ENCODE measurements at places on chromosomes 11 and 22.

- no peaks in the 10 kb centered on the region for H3K27me3 ChIP-seq
- no peak for DNase-seq
- no peaks in the 10 kb centered on the region for H3K36me3 ChIP-seq
- H3K27ac ChIP-seq: no peak overlapping the region
- H3K4me1 ChIP-seq: peaks cover 9% of the 10 kb centered on the region
Observed at GRCh38 chr11:12725863-12726682, 51.9 kb downstream of the TEAD1 start.

DNA sequence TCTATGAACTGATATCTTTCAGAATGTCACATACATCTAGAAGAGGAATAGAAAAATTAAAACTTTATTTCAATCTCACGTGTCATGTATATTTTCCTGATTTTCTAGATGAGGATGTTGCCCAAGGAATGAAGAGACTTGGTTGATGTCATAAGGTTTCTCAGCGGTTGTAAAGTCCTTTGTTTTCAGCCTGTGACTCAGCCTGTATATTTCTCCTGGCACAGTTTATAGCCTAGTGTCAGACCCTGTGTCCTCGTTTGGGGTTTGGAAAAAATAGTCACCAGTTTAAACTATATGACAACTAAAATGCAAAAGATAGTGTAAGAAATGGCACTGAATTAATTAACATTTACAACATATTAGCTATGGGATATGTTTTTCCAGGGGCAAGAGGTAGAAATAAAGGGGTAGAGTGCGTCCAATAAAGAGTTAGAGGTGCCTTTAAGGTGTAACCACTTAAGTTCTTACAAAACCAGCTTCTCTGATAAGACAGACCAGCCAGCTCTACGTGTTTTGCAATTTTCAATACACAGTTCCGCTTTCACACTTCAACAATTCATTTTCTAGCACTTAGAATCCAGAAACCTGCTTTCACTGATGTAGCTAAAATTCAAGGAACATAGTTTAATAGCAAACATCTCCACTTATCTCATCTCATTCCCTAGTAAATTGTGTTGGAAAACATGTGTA is 1432.6 kb upstream of the TENM4 start:
- DNase-seq: no peak
- H3K36me3 ChIP-seq: no peaks in the 10 kb centered on the region
- H3K4me3 ChIP-seq: no peak overlapping the region
- no peaks in the 10 kb centered on the region for H3K27me3 ChIP-seq

DNA sequence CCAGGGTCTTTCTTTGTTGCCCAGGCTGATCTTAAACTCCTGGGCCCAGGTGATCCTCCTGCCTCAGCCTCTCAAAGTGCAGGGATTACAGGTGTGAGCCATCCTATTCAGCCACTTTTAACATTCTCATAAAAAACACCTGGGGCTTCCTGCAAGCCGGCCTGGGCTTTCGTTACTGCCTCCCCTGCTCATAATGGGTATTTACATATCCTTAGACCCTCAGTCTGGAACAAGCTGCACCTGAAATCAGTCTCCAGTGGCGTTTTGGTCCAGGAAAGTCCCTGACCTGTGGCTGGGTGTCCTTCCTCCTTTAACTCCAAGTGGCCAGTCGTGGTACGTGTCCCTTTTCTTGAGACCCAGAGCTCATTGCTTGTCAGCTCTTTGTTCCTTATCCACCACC is 320.7 kb downstream of the TMEM135 start:
- no peak overlapping the region for H3K4me3 ChIP-seq
- no peak overlapping the region for H3K27ac ChIP-seq
- H3K4me1 ChIP-seq: no peaks in the 10 kb centered on the region
- DNase-seq: no peak
- no peaks in the 10 kb centered on the region for H3K36me3 ChIP-seq

GRCh38 chr11:100963375-100963774 is 166.2 kb downstream of the PGR start:
- H3K36me3 ChIP-seq: no peaks in the 10 kb centered on the region
- no peak overlapping the region for H3K4me3 ChIP-seq
- DNase-seq: no peak

DNA sequence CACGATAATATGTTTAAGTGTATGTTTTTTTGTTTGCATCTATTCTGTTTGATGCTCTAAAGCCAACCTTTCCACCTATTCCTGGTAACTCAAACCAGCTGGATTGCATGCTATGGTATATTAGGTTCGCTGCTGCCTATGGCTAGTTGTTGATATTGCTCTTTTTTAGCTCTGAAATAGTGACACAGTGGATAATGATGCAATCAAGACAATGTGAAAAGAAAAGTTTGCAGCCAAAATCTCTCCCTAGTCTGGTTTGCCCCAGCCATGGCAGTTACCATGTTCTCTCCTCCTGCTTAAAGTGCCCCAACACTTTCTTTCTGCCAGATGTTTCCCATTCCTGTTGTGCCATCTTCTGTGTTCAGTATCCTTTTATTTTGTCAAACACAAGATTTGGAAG is 269.7 kb downstream of the DYNC2H1 start:
- no peaks in the 10 kb centered on the region for H3K27me3 ChIP-seq
- no peak for DNase-seq
- no peak overlapping the region for H3K27ac ChIP-seq
- H3K4me3 ChIP-seq: no peak overlapping the region
- H3K4me1 ChIP-seq: no peaks in the 10 kb centered on the region
- no peaks in the 10 kb centered on the region for H3K36me3 ChIP-seq

- no peaks in the 10 kb centered on the region for H3K27me3 ChIP-seq
- no peak for DNase-seq
- peaks cover 3% of the 10 kb centered on the region for H3K4me1 ChIP-seq
- no peak overlapping the region for H3K4me3 ChIP-seq
Observed at GRCh38 chr11:119350302-119350701, 3.8 kb upstream of the MFRP start.

DNA sequence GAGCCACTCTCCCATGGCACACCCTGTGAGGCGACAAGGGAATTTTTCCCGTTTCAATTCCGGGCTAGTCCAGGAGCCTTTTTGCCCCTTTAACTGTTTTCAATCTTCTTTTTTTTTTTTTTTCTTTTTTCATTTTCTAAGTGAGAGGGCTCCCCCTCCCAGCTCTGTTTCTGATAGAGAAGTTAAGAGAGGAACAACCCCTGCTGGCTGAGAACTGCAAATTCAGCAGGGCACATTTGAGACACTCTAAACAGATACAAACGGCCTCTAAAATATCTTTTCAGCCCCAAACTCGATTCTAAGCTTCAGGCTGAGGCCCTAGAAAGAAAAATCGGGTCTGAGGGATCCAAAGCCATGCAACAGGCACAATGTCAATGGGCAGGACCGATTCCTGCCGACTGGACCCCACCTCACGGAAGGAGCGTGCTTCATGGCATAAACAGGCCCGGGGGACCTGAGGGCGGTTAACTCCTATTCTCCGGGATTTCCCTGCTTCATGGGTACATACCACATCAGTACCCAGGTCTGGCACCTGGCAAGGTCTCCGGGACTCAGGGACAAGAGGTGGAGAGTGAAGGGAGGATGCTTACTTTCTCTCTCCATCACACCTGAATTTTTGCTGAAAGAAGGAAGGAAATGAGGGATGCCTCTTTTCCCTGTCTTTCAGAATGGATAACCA is 627.5 kb downstream of the BUD13 start:
- peaks cover 12% of the 10 kb centered on the region for H3K27me3 ChIP-seq
- H3K4me1 ChIP-seq: no peaks in the 10 kb centered on the region
- no peak for DNase-seq
- H3K36me3 ChIP-seq: no peaks in the 10 kb centered on the region
- H3K4me3 ChIP-seq: no peak overlapping the region

DNA sequence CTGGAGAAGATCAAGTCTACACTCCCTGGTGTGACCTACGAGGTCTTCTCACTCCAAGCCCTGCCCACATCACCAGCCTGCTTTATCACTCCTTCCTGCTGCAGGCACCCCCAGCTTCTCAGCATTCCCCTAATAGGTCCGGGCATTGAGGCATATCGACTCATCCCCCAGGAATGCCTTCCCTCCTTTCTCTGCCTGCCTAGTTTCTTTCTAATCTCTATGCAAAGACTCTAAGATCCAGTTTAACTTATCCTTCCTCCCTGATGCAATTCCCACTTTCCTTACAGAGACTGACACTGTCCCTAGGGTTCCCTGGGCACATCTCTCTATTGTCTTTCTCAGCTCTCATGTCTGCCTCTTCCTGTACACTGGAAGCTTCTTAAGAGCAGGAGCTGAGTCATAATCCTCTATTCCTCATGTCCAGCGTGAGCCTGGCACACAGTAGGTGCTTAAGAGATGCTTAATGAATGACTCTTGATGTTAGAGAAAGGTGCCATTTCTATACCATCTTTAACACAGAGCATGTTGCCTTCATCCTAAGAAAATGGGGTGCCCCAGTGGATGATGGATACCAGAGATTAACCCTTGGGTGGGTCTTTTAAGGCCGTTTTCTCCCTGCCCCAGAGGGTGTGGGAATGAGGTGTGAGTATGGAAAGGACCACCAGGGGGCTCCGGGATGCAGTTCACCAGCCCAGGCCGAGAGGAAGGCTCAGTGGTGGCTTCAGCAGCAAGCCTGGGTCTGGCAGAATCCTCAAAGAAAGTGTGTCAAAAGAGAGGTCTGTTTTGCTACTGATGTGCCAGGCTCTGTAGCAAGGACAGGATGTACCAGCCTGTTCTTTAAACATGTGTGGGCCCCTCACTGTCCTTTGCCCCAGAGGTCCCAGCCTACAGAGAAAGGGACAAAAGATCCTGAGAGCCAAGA is 34.7 kb downstream of the PARVA start:
- no peaks in the 10 kb centered on the region for H3K36me3 ChIP-seq
- no peak overlapping the region for H3K27ac ChIP-seq
- no peaks in the 10 kb centered on the region for H3K4me1 ChIP-seq
- H3K27me3 ChIP-seq: no peaks in the 10 kb centered on the region

DNA sequence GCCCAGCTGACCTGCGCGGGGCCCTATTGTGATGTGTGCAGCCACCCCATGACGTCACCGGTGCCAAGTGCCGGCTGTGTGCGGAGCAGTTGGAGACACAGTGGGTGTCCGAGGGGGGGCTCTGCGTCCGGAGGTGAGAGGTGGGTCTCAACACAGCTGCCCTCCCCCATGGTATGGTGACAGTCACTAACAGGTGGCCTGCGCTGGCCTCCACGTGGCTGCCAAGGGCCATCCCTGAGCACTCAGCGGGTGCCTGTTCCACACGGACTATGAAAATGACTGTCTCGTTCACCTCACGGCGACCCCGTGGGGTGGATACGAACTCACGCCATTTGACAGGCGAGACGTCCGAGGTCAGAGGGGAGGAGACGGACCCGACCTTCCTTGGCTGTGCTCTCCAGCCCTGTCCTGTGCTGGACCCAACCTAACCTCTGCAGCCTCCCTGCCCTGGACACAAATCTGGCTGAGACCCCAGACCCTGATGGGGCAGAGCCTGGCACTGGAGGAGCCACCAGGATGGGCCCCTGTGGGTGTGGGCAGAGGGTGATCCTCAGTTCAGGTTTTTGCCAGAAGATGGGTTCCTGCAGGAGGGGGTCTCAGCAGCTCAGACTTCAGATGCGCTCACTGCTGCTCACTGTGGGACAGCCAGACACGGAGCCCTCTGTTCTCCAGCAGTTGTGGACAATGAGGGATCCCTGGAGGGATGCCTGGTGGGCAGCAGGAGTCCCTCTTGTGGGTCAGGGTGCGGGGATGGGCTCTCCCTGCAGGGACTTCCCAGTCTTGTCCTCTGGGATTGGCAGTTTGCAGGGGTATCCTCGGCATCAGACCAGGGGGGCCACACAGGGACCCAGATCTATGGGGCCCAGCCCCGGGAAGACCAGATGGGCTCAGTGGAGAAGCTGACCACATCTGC is 6.3 kb downstream of the HRAS start:
- H3K27me3 ChIP-seq: no peaks in the 10 kb centered on the region
- H3K4me1 ChIP-seq: peaks cover 2% of the 10 kb centered on the region
- DNase-seq: no peak
- H3K36me3 ChIP-seq: peaks cover 27% of the 10 kb centered on the region

DNA sequence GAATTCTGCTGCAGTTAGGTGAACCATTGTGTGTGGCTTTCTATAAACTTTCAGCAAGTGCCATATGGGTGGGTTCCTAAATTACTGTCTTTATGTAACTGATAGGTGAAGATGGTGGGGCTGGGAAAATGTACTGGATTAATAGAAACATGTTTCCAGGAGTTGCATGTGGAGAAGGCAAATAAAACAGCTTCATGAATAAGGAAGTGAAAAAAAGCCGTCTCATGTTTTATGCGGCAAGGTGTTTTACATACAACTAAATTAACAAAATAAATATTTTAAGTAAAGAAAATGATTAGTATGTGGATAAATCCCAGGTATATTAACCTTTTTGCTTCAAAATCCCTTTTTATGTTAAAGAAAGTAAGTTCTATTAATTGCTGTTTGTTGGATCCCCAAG is 67.2 kb downstream of the EXT2 start:
- peaks cover 4% of the 10 kb centered on the region for H3K4me1 ChIP-seq
- no peak overlapping the region for H3K4me3 ChIP-seq
- no peaks in the 10 kb centered on the region for H3K36me3 ChIP-seq
- H3K27ac ChIP-seq: no peak overlapping the region
- no peaks in the 10 kb centered on the region for H3K27me3 ChIP-seq
- DNase-seq: no peak

DNA sequence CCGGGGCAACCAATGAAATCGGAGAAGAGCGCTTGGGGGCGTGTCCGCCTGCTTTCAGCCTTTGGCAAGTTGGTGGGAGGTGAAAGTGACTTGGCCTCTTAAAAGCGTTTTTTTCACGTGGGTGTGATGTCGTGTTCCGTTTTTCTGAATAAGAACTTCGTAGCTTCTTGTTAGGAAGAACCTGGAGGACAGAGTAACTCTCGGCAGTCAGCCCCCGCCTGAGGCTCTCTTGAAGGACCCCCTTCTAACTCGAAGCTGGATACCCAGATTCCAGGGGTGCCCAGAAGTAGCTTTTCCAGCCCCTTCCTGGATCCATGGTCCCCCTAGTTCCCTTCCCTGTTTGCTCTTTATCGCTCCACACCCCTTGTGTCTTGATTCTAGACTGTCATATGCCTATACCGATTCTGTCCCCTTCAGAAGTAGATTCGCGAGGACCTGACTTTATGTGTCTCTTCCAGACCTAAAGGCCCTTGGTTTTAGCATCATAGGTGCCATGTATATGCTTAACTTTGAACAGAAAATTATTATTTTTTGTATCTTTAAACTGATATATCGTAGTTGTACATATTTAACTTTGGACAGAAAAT is 915 bp upstream of the OSBP start:
- DNase-seq: no peak
- peaks cover 38% of the 10 kb centered on the region for H3K4me1 ChIP-seq
- H3K27ac ChIP-seq: peak overlapping the region; percentile 92
- no peaks in the 10 kb centered on the region for H3K27me3 ChIP-seq
- no peaks in the 10 kb centered on the region for H3K36me3 ChIP-seq

GRCh38 chr11:123409456-123410217 is 20.4 kb upstream of the GRAMD1B start:
- no peaks in the 10 kb centered on the region for H3K27me3 ChIP-seq
- no peaks in the 10 kb centered on the region for H3K36me3 ChIP-seq
- H3K4me3 ChIP-seq: no peak overlapping the region
- no peak for DNase-seq

- DNase-seq: peak; percentile 74
- no peaks in the 10 kb centered on the region for H3K27me3 ChIP-seq
- no peak overlapping the region for H3K4me3 ChIP-seq
- H3K4me1 ChIP-seq: no peaks in the 10 kb centered on the region
- H3K27ac ChIP-seq: no peak overlapping the region
Observed at GRCh38 chr11:9142732-9143131, 51.3 kb upstream of the SCUBE2 start.
